ENCODE measurements at places on chromosomes 3 and 15.
A peak's percentile ranks its signal among the peaks of the same experiment; 100 is the strongest.

- no peak for DNase-seq
Observed at GRCh38 chr3:47512416-47513124, 942 bp downstream of the ELP6 start.

- no peak for DNase-seq
Observed at GRCh38 chr15:88703533-88703932, 64.7 kb downstream of the ISG20 start.

GRCh38 chr3:147409143-147410115 lies at the start of gene ZIC1:
TSS of gene ZIC1 (plus strand) at chr3:147409365. CDS start at chr3:147410113, 748 bp downstream.
- no peak for DNase-seq

DNA sequence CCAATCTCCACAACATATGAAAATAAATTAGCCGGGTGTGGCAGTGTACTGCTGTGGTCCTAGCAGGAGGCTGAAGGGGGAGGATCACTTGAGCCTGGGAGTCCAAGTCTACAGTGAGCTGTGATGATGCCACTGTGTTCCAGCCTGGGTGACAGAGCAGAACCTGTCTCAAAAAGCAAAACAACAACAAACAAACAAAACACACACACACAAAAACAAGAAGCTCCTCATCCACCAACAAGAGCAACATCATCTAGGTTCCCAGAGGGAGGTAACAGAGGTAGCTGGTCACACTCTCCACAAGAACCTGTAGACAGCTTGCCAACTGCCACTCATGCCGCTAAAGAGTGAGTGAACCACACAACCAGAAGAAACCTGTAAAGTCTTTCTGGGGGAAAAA lies 34.8 kb downstream of the PTPN9 start:
- DNase-seq, result no peak

DNA sequence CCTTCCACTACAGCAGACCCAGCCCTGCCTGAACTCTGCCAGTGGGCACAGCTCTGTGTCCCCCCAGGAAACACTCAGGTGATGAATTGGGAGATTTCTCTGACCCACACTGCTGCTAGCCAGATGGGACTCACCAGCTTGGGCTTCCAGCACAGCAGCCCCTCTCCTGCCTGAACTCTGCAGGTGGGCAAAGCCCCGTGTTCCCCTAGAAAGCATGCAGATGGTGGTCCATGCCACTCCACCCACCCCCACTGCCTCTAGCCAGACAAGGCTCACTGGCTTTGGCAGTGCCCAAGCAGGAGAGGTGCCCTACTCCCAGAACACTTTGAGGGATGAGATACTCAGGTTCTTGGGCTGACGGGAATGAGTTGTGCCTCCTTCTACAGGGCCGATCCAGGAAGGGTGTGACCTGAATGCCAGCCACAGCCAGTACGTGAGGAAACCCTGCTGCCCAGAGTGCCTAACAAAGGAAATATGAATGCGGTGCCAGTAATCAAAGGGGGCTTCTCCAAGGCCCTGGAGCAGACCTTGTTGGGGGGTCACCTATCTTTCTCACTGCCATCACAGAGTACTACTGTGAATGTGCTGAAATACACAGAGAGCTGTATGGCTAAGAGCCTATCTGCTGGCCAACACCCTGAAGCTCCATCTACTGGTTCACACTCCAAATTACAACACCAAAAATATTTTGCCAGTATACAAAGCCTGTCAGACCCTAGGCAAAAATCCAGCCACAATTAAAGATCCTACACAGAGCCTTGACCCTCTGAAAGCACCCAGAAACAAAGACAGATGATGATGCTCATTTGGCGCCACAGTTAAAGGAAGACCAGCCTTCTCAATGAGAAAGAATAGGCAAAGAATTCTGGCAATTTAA lies 61.9 kb downstream of the BTLA start:
- peak; percentile 22 for DNase-seq

GRCh38 chr3:186217820-186218164 lies 108.9 kb upstream of the ETV5 start:
- DNase-seq, result peak; percentile 71

DNA sequence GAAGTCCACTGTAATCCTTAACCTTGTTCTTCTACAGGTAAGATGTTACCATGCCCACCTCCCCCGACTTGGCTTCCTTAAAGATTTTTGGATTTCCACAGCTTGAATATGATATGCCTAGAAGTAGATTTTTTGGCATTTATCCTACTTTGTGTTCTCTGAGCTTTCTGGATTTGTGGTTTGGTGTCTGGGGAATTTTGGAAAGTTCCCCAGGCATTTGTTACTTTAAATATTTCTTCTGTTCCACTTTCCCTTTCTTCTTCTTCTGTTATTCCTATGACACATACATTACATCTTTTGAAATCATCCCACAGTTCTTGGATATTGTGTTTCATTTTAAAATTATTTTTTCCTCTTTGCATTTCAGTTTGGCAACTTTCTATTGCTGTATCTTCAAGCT lies 122.1 kb upstream of the TMEM108 start:
- no peak for DNase-seq

DNA sequence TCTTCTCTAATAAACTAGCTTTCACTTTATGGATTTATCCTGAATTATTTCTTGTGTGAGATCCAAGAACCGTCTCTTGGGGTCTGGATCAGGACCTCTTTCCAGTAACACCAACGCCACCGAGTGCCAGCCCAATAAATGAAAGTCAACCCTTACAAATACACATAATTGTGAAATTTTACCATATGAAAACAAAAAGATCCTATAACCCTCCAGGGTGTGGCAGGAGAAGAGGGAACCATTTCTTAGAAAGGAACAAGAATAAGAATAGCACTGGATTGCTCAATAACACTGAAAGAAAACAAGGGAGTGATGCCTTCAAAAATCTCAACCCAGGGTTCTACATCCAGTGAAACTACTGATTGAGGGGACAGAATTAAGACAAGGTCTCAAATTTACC lies 51.6 kb upstream of the ACKR4 start:
- no peak for DNase-seq

DNA sequence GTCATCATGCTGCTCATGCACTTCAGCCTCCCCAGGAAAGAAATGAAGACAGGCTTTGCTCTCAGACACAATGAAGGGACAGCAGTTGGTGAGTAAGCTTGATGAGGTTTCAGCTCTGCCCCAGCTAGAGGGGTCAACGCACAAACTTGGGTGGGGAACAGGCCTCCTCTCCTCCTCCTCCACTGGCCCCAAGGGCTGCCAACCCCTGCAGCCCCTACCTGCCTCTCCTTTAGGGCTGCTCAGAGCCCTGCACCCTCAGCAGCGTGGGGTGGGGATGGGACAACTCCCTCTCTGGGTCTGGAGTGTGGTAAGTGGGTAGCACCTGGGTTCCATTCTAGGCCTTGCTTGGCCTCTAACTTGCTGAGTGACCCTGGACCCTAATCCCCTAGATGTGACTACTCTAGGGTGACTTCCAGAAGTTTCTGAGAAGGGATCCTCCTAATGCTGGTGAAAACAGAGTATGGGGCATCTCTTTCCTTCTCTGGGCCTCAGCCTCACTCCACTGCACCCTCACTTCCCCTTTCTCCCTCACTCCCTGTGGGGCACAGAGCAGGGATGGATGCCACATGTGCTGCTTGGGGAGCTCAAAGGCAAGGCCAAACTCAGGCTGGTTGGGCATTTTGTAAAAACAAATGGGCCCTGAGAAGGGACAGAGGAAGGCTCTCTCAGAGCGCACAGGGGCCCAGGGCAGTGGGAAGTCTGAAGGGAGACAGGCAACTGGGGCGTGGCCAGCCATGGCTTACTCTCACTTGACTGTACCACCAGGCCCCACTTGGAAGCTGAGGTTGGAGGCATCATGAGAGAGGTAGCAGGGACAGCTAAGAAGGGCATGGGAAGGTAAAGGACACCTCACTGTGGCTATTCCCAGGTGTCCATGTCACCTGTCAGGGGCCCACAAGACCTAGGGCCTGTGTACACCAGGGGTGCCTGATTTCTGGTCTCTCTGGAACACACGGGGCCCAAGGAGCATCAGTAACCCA lies 64.0 kb downstream of the SYNM start:
- DNase-seq, result no peak

DNA sequence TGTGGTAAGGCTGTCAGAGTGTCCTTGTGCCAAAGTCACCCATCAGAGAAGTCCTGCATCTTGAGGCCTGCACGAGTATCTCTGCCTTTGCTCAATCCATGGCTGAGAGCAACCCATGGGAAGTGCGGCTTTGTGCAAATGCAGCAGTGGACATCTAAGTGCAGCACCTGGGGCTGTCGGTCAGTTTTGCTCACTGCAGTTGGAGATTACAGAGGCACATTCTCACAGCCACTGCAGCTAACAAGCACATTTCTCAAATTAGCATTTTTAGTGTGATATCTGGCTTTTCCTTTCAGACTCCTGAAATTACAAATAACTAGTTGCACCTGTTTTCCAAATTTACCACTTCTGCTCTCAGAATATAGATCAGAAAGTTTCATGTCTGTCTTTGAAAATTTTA lies 81.5 kb upstream of the DAZL start:
- DNase-seq, result no peak

DNA sequence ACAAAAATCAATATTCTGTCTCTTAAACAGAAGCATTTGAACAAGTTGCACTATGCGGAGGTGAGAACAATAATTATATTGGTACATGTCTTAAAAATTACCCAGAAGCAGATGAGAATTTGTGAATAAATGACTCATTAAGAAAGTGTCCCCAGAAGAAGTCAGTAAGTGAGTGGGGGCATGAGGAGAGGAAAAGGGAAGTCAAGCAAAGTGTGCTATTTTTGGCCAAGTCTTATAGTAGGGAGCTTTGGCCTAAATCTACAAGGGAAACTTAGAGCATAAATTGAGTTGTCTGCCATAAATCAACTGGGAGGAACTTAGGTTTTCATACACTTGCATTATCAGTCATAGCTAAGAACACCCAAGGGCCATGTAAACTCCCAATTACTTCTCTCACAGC lies 86.9 kb upstream of the SATB1 start:
- no peak for DNase-seq

- no peak for DNase-seq
Observed at GRCh38 chr3:37107846-37108245, 66.5 kb downstream of the LRRFIP2 start.

DNA sequence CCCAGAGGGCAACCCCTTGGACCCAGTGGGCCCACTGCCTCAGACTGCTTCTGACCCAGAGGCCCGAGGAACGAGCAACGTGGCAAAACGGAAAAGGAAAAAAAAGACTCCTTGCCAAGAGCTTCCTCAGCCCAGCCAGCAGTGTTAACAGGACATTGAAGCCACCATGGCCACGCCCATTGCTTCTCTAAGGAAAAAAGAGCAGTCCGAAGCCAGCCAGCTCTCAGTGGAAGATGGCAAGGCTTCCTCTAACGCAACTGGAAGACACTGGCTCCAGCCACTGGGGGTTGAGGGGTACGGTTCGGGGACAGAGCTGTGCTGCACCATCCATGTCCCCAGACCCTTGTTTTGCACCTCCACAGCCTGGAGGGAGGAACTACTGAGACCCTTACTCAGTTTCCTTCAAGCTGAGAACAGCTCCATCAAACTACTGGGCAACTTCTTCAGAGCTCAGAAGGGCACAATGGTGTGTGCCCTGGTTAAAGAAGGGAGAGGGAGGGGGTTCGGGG lies 10.7 kb downstream of the BMF start:
- no peak for DNase-seq

- no peak for DNase-seq
Observed at GRCh38 chr3:193330555-193331204, 47.9 kb downstream of the ATP13A5 start.

GRCh38 chr3:38575279-38575843 lies 74.1 kb downstream of the SCN5A start:
- DNase-seq, result no peak

DNA sequence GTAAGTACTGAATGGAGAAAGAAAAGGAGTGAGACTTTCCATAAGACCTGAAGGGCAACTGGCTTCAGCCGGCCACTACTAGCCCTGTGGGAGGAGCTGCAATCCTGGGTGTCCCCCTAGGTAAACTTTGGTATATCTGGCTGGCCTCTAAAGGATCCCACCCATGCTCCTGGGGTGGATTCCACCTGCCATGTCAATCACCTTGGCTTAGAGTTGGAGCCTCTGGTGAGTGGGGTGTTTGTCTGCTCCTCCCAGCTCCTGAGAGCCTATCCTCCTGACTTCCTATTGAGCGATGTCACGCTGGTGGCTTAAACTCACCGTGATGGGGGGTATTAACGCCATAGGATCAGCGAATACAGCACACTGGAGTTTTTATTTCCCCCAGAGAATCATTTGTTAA lies 2.6 kb downstream of the SPTBN5 start:
- peak; percentile 5 for DNase-seq

DNA sequence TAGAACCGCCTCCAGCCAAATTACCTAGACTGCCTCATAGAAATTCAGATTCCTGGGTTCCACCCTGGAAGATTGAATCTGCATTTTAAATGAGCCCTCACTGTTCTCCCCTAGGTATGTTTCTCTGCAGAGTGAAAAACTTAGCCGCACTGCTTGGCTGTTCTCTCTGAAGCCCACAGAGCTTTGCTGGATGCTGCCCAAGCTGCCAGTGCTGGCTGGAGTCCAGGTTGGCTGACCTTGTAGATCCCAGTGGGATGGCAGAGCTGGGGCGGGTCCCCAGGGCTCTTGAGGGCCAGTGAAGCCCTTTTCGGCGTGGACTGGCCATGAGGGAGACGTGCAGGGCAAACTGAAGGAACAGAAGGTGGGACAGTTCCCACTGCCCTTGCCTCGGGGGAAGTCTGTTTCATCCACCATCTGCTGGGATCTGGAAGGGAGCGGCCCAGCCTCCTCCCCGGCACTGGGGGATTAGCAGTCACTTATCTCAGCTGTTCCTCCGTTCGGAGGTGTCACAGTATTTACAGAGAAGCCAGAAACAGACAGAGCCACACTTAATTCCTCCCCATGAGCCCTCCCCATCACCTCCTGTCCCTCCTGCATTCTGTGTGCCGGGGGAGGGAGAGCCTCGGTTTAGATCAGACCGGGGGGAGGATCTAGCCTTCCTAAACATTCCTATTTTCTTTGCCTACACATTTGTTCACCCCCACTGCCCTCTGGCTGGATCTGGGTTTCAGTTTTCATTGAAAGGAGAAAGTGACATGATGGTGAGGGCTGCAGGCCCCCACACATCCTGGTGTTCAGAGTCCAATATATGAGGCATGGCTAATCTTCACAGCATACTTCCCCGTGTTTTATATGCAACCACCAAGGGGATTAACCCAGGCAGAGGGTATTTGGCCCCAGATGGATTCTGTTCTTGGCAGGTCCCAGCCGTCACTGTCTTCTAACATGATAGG lies 4.1 kb upstream of the ACTC1 start:
- DNase-seq, result no peak

GRCh38 chr3:32780071-32780734 lies 37.6 kb upstream of the TRIM71 start:
- no peak for DNase-seq
